Stimulated activated CD8-positive, alpha-beta memory T cell treated with anti-CD3 and anti-CD28 coated beads, Interleukin-4, amount 100 ng/mL, for 4 hours (primary cell): ENCODE measurements at places on chromosomes 5 and 9.

DNA sequence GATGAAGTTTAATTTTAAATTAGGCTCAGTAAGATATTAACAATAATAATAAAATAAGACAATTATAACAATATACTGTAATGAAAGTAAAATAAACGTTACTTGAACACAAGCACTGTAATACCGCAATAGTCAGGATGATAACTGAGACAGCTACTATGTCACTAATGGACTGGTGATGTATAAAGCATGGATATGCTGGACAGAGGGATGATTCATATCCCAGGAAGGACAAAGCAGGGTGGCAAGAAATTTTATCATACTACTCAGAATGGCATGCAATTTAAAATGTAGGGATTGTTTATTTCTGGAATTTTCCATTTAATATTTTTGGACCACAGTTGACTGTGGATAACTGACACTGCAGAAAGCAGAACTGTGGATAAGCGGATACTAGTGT lies 196.9 kb downstream of the VPS13A start:
- DNase-seq, result no peak

DNA sequence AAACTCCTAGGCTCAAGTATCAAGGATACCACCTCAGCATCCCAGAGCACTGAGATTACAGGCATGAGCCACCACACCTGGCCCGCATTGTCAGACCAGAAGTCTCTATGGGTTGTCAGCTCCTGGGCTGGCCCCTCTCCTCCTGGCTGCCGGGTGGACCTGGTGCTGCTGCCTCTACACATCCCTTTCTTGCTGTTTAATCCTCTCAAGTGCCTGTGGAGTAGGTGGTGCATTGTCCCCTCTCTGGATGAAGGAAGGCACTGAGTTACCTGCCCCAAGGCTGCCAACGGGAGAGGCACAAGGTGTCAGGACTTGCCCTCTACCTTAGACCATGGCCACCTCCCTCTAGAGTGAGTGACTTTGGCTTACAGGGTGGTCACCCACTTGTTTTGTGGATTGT lies 37.4 kb downstream of the PHF2 start:
- DNase-seq, result no peak

- no peak for DNase-seq
Measured at GRCh38 chr5:59282726-59283125, 610.8 kb downstream of the PDE4D start.

DNA sequence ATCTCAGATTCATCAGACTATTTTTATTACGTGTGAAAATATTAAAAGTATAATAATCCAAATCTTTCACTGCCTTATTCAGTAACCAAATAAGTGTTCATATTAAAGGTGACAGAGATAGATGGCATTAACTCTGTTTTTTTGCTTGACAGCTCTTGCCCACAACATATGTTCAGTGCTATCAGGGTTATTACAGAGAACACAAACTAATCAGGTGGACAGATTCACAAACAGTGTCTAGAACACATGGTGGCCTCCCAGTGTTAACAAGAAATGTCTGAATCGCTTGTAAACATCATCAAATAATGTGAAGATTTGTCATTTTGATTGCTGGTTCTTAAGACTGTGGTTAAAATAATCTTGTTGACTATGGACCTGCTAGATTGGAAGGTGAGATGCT lies 609.1 kb upstream of the GRAMD2B start:
- DNase-seq, result no peak

GRCh38 chr5:133859073-133859472 lies 109.4 kb downstream of the C5orf15 start:
- no peak for DNase-seq

DNA sequence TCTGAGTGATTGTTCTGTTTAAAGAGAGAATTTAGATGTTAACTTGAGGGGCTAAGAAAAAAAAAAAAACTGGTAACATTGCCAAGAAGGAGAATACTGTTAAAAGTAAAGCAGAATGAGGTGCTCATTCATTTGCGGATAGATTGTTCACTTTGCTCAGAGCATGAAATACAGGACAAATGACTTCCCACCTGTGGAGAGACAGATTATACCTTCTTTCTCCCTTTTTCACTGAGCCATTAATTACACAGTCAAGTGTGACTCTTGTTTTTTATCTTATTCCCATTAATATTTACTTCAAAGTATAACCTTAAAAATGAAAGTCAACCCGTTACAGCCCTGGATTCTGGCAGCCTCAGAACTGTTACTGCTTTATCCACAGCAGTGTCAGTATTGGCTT lies 264.5 kb downstream of the TAF11L14 start:
- no peak for DNase-seq

DNA sequence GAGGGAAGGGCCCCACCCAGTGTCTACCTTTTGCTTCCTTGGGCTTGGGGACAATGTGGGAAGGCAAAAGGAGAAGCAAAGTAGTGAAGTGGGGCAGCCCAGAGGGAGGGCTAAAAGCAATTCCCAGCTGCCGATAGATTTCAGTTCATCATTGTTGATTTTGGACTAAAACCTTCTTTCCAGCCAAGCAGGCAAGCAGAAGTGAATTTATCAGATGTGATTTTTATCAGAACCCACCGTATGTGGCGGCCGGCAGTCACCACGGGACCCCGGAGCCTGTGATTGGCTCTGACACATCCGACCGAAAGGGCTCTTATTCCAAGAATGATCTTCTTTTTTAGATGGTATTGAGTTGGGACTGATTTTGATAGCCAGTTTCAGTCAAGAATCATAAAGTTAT lies 559.9 kb downstream of the PSAT1 start:
- no peak for DNase-seq

- DNase-seq, result no peak
Measured at GRCh38 chr9:84304166-84304565, 36.4 kb downstream of the SLC28A3 start.

DNA sequence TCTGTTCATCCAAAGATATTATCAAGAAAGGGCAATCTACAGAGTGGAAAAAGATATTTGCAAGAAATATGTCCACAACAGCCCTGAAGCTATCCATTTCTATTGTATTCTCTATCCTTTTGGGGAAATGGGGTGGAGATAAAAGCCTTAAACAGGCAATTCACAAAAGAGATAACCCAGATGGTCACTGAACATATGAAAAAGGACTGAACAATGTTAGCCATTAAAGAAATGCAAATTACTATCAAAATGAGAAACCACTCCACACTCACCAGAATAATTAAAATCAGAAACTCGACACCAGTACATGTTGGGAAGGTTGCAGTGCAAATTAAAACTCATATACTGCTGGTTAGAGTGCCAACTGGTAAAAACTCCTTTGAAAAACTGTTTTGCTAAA lies 955.2 kb upstream of the DMAC1 start:
- no peak for DNase-seq

GRCh38 chr9:109806506-109807115 lies 26.6 kb downstream of the PALM2AKAP2 start:
- DNase-seq, result no peak

DNA sequence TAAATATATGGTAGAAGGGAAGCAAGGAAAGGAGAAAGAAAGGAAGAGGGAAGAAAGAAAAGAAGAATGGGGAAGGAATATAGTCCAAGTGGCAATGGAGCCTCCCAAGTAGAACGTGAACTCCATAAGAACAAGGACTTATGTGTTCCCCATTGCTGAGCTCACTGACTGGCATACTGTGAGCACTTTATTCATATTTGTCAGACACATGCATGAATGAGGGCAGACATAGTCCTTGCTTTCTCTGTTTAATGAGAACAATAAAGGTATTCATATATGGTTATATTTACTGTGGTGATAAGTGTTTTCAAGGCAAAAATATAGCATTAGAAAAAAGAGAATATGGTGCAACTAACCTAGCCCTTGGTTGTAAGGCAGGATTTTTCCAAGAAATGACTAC lies 23.6 kb upstream of the HMHB1 start:
- DNase-seq, result no peak

DNA sequence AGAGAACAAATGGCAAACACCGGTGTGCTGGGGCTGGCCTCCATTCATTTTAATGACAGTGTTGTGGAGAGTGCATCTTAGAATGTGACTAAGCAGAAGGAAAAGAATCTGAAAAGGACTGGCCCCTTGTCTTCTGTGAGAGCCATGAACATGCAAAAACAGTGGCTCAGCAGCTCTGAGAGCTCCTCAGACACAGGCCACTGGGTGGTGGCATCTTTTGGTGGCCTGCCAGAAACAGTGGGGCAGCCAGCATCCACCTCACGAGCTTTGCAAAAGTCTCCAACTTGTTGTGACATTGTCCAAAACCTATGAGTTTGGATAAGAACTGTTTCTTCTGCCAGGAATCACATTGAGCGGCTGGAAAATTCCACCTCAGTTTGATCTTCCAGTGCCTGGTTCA lies 233.4 kb downstream of the NR3C1 start:
- DNase-seq, result no peak

DNA sequence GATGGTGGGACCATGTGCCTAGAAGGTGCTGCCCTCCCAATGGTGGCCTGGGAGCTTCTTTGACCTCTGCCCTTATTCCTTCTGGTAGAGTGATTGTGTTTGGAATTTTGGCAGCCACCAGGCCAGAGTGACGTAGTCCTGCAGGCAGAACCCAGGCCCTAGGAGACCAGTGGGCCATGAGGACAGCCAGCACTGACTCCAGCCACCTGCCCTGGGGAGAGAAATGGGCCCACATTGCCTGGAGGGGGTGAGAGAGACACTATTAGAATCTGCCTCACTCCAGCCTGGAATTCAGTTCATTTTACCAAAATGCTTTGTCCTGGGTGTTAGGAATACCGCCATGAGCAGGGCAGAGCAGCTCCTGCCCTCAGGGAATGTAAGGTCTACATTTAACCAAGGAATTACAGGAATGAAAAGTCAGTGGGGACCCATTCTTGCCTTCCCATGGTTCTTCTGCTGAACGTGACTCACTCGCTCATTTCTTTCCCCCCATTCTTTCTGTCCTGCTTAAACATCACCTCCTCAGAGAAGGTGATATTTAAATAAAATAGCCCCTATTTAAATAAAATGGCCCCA lies 5.5 kb upstream of the COL27A1 start:
- DNase-seq, result no peak

DNA sequence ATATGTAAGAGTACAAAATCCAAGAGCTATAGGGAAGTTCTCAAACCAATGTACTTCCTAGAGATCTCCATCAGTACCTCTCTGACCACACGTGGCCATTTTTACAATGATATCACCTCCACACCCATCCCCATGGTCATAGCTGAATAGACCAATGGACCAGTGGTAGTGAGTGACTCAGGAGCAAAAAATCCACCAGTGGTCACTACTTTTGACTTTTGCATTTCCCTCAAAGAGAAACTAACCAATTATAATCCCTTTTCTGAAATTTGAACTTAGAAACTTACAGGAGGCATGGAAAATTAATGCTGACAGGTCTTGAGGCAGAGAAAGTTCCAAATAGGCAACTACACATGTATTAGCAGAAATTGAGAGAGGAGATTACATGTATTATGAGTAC lies 238.4 kb downstream of the TRPM3 start:
- no peak for DNase-seq

GRCh38 chr9:28379082-28379481 lies 805.8 kb upstream of the C9orf72 start:
- DNase-seq, result no peak

- no peak for DNase-seq
Measured at GRCh38 chr5:148897842-148898241, 71.4 kb downstream of the ADRB2 start.

DNA sequence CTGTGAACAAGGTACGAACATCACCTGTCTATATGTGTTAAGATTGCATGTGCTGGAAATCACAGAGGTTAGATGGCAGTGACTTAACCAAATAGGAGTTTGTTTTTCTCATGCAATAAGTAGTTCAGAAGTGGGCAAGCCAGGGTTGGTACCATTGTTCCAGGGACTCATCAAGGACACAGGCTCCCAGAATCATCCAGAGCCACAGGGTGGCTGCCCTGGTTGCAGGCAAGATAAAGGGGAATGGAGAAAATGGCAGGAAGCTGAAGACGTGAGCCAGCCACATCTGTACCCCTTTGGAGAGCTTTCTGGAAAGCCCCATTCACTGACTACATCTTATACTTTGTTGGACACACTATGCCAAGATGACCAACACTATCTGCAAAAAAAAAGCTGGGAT lies 126.0 kb upstream of the IL12B start:
- no peak for DNase-seq

- no peak for DNase-seq
Measured at GRCh38 chr5:95778713-95779436, 43.7 kb downstream of the GLRX start.

GRCh38 chr5:163908253-163908652 lies 402.8 kb downstream of the MAT2B start:
- no peak for DNase-seq

- no peak for DNase-seq
Measured at GRCh38 chr9:124471761-124472160, 21.5 kb downstream of the ADGRD2 start.

DNA sequence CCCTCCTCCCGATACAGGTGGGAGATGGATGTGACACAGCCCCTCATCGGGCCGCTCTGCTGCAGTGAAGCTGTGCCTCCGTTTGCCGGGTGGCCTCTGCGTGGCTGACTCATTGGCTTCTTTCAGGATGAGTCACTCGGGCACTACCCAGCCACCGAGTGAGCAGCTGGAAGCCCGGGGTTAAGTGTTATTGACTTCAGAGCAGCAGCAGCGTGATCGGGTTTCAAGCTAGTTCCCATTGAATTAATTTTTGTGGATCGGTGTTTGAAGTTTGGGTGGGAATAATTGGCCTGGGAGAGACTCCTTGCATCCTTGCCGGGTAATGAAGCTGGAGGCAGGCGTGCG lies 266.4 kb upstream of the IRX4 start:
- no peak for DNase-seq

DNA sequence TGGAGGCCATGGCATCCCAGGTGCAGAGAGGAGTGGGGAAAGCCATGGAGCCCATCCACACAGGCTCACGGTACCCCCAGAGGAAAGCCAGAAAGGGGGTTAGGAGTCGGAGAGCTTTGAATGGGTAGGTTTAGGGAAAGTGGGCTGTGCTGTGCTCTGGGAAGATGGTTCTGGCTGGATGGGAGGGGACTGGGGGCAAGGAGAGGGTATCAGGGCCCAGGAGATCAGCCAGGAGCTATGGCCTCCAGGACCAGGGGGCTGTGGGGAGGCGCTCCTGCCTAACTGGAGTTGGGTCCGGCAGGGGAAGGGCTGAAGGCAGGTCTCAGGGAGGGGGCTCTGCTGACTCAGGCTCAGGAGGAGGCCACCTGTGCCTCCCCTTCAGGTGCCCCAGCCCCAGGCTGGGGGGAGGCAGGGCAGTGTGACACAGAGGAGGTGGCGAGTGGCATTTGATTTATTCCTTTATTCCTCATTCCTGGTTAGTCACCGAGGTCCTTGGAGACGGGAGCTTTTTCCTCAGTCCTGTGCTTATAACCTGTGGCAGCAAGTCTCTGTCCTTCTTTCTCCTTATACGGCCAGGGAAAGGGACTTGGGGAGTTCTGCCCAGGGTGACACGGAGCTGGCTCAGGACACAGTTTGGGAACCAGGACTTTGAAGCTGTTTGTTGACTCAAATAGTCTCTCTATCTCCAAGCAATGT lies 60.8 kb downstream of the TSTD2 start:
- DNase-seq, result no peak

DNA sequence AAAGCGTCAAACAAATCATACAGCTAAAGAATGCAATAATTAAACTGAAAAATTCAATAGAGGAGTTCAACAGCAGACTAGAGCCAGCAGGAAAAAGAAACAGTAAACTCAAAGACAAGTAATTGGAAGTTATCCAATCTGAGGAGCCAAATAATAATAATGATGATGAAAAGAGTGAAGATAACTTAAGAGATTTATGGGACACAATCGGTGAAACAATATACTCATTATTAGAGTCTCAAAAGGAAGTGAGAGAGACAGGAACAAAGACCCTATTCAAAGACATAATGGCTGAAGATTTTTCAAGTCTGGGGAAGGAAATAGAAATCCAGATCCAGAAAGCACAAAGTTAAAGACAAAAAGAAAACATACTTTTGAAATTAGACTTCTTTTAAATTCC lies 263.9 kb upstream of the NR4A3 start:
- no peak for DNase-seq
